ENCODE measurements at places on chromosomes 6 and 20.

DNA sequence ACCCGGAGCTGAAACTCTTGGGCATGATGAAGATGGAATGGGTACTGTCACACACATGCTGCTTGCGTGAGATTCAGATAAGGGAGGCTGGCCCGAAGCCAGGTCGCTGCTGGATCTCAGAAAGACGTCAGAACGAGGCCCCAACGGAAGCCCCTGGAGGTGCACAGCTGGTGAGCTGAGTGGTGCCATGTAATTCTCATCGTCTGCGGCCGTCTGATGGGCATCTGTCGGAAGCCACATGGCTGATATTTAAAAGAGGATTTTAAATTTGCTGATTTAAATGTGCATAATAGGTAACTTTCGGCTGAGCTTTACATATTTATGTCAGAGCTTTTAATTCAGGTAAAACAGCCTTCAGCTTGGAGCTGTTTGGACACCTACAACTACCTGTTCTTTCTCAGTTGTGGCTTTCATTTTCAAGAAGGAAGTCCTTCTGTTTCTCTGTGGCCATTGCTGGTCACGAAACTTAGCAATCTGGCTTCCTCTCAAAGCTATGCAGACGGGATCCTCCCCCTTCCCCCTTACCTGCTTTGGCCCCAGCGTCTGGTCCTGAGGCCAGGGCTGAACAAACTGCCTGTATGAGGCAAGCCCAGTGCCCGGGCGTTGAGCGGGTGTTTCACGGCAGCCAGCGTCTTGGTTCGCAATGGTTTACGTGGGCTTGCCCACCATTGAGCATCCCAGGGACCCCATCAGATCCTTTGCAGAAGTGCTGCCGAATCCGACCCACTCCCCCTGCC, 9.2 kb downstream of the SLCO4A1 start:
- peak; percentile 52 for DNase-seq

DNA sequence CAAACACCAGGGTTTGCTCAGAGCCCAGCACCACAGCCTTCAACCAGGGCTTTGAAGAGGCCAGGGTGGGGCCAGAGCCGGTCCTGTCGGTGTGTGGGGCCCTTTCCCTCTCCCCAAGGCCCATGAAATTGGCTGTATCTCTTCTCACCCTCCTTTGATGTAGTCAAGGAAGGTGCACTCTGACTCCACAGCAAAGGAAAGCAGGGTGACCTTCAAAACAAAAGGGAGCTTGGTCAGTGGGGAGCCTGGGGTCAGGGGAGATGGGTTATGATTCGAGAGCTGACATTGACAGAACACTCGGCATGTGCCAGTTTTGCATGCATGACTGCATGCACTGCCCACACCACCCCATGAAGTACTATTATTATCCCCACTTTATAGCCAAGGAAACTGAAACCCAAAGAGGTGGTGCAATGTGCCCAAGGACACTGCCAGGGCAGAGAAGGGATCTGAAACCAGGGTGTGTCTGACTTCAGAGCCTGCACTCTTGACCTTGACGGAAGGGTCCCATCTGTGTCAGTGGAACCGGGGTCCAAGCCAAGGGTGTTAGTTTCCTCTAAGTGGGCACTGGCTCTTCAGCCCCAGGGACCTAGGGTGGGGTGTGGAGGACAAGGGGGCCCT, 55.4 kb downstream of the RAB44 start:
- DNase-seq = no peak

DNA sequence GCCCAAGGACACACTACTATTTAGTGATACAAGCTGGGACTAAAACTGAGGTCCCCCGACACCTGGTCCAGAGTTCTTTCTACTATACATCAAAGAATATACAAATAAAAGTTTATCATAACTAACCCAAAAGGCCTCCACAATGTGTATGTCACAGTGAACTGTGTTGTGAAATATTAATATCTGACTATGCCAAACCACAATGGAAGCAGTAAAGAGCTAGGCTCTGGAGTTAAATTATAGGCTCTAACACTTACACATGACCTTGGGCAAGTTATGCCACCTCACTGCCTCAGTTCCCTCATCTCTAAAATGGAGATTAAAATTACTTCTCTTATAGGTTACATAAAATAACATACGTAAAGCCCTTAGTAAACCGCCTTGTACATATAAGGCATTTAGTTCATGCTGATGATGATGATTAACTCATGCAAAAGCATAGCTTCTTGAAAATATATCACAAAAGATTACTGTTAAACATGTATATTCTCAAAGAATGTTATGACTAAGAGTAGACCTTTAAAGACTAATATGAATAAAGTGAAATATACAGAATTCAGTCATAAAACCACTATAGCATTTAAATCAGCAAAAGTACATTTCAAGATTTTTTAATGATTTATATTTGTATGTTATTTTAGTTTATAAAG, 5.7 kb downstream of the SUPT3H start:
- no peak for DNase-seq

DNA sequence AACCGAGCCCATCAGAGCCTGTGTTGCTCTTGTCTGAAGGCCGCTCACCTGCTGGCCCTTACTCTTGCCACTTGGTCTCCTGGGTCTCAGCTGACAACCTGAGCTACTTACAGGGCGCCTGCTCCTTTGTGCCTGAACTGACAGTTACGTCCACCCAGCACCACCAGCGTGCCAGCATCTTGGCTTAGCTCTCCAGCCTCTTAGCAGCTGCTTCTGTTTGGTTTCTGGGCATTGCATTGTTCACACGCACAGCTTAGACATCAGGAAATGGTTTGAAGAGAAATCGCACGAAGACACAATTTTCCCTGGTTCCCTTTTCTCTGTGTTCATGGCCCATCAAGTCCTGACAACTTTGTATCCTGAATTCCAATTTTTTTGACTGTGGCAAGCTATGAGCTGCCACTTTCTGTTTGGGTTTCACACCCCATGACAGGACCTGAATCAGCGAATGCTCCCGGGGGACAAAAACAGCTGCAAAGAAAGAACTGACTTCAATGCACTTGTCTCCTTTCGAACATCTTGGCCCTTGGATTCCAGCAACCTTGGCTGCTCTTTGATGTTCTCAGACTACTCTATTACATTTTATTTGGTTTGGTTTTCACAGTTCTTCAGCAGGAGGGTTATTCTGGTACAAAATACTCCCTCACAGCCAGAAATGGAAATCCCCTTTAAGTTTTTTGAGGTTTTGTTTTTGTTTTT, 45.2 kb upstream of the LY86 start:
- DNase-seq = no peak

DNA sequence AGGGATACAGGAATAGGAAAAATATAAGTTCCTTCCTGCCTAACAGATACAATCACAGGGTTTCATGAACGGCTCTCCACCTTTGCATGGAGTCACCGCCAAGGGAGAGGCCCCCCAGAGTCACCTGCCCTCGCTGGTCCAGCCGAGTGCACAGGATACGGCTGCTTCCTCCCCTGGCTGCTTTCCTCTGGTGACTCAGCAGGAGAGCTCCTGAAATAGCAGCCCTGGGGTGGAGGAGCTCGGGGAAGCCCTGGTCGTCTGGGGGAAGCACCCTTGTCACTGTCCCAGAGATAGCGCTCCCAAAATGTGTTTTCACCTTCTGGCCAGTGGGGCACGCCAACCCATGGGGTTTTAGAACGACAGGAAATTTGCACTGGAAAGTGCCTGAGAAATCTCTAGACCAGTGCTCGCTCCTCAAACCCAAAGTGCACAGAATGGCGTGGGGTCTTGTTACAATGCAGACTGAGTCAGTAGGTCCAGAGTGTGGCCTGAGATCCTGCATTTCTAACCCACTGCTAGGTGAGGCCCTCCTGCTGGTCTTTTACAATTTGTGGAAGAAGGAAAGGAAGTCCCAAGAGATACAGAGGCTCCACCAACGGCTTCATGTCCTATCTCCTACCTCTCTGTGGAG, 35.9 kb upstream of the FAM50B start:
- no peak for DNase-seq

DNA sequence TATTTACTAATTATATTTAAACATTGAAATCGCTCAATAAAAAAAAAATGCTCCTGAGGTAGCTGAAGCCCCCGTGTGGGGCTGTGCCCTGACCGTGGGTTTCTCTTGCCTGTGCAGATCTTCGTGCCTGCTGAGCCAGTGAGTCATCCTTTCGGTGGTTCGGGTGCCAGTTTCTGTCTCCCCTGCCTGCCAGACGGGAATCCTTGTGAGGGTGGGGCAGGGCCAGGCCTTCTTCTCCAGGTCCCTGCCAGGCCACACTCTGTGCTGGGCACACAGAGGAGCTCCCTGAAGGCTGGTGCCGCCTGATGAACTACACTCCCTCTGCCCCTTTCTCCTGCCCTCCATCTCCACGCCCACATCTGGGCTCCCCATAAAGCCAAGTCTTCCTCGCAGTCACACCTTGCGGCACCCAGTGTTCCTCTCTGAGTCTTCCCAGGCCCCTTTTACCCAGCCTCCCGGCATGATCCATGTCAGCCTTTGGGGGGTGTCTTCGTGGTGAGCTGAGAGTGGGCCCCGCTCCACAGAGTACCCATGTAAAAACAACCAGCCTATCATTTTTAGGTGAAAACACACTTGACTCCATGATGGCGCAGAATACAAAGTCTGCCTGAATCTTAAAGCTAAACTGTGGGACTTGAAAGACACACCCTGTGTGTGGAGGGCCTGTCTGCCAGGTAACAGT, 19.3 kb downstream of the FGD2 start:
- DNase-seq = peak; percentile 40

GRCh38 chr6:2625581-2625980, 125.1 kb downstream of the MYLK4 start:
- no peak for DNase-seq

DNA sequence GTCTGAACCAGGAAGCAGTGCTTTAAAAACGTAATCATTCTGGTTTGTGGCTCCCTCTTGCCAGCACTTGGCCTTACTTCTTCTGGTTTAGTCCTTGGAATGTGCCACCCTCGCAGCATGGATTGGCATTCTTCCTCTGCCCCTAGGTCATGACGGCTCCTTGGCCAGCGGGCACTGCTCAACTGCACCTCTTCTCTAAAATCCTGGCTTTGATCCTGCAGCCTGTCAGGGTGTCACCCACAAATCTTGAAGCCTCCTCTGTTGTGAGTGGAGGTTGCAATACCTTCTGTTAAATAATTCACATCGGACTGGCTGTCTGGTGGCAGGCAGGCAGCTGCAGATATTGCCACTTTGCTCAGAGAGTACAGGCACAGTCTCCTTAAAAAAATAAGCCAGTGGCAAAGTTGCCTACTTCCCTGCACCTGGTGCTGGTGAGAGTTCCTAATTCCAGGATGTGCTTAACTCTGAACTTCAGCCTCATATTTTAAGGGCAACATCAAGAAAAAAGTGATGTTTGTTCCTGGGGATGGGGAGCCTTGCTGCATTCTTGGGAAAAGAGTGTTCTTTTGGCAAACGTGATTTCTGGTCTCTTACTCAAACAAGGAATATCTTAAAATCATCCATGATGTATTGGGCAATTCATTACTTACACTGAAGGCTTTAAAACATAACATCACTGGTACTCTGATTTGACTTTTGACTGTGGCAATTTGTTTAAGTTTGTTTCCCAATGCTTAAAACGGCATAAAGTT, 179.8 kb downstream of the FOXA2 start:
- DNase-seq = no peak

DNA sequence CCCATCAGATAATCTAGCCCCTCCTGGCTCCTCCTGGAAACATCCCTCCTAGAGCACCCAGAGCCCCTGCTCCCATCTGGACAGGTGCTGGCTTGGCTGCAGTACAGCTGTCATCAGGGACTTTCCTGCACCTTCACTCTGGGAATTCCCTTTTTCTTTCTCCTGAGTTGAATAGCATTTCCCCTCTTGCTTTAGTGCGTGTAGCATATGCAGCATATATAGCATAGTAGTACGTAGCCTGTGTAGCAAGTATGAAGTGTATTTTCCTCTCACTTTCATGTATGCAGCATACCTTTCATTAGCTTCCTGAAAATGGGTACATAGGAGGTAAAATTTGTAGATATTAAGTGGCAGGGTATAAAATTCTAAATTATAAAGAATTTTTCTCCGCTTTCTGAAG, 352.9 kb downstream of the ESR1 start:
- no peak for DNase-seq

GRCh38 chr6:125872259-125872921, 81.6 kb downstream of the NCOA7 start:
- DNase-seq = no peak

GRCh38 chr6:141097471-141097870, 1035.3 kb upstream of the GJE1 start:
- no peak for DNase-seq

GRCh38 chr20:37673444-37673843, 20.4 kb upstream of the CTNNBL1 start:
- no peak for DNase-seq

- no peak for DNase-seq
Measured at GRCh38 chr20:24649787-24650490, 180.5 kb downstream of the SYNDIG1 start.

DNA sequence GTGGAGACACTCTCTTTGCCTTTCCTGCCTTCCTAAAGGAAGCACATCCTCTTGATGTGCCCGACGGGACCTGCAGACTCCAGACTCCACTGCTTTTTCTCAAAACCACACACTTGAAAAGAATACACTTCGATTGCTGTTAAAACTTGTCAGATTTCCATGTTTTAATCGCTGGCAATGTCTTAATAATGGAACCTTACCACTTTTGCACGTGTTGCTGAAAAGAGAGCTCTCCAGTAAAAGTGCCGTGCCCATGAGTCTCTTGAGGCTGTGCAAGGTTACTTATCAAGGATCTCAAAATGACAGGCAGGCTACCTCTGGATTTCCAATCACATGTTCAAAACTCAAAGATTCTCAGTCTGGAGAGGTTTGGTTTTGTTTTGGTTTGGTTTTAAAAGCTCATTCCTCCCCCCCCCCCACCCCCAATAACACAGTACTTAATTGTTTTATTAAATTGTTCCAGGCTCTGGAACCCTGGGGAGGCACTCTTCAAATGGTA, 12.0 kb upstream of the TFAP2A start:
- DNase-seq = no peak

DNA sequence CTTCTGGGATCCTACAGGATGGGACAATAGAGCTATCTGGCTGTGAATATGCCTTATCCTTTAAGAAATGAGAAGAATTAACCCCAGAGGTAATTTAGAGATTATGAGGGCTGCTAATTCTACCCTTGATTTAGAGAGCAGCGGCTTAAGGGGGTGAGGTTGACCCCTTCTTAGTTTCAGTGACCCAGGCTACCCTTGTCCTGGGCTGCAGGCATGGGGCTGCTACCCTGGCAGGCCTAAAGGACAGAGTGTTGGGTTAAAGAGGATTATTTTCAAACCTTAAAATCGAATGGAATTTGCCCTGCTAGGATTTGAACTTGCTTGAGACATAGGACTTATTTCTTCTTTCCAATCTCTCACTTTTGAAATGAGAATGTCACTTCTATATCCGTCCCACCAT, 1343.4 kb downstream of the HACE1 start:
- no peak for DNase-seq

GRCh38 chr6:20932284-20932683, 398.0 kb downstream of the CDKAL1 start:
- DNase-seq = no peak

GRCh38 chr6:127058936-127059335, 59.5 kb upstream of the RSPO3 start:
- DNase-seq = no peak

- no peak for DNase-seq
Measured at GRCh38 chr6:111604259-111605099, 1.2 kb downstream of the TRAF3IP2 start.
